COR-L47 (cell line): ENCODE measurements at places on chromosomes 4 and X.
A peak's percentile ranks its signal among the peaks of the same experiment; 100 is the strongest.

- no peak for DNase-seq
Measured at GRCh38 chr4:20362148-20362547, 110.4 kb downstream of the SLIT2 start.

DNA sequence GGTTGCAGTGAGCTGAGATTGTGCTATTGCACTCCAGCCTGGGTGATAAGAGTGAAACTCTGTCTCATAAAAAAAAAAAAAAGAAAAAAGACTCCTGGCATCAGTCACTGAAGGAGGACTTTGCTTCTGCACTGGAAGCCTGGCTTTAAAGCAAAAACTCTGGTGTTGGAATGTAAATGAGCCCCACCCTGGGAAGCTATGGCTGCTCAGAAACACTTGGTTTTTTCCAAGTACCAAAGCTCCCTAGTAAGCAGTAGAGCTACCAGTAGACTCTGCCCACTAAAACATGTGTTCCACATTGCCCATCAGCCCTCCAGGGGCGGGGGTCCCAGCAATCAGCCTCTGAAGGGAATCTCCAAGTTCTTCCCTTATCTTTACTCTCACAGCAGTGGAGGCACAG is 154.4 kb downstream of the SHROOM3 start:
- DNase-seq = no peak

DNA sequence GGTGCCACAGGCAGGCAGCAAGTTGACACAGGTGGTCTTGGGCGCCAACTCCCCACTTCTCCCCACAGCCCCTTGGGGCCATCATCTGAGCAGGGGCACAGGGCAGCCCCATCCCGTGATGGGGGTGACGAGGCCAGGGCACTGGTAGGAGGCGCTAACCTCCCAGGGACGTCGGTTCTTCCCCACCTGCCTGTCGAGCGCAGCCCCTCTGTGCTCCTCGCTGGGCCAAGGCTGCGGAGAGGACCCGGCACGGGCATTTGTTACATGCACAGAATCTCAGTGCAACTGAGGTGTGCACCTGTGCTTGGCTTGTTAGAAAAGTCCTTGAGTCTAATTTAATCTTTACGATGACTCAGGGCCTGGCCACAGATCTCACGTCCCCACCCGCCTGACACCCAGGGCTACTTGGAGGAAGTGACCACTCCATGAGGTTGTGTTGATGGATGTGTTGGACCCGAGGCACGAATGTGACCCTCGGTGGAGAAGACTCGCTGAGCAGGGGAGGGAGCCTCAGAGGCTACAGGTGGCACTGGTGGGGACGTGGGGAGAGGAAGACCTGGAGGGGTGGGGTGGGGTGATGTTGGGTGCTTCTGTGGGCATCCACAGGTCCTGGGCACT is 3.1 kb upstream of the SH3TC1 start:
- no peak for DNase-seq

DNA sequence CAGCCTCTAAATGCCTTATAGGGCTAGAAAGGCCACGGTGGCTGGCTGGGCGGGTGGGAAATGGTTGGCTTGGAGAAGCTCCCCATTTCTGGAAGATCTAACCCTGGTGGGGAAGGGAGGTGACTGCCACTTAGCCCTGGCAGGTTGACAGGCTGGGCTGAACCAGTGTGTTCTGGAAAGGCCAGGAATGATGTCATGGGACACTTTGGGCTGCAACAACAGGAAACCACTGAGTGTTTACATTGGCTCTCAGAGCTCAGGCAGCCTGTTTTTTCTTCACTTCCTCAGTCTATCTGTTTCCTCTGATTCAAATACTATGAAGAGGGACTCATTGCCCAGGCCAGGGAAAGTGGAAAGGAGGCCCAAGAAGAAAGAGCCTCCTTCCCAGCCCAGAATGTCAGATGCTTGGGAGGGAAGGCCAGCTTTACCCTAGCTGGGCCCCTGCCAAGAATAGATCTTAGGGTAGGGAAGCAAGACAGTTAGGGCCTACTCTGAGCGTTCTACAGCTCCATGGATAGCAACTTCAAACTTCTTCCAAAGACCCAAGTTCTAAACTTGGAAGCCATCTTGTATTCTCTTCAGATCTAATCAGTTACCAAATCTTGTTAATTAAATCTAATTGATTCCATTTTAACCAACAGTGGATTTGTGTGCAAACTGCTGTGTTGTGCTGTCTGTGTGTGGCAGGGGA is 65.8 kb upstream of the MSN start:
- DNase-seq = no peak

DNA sequence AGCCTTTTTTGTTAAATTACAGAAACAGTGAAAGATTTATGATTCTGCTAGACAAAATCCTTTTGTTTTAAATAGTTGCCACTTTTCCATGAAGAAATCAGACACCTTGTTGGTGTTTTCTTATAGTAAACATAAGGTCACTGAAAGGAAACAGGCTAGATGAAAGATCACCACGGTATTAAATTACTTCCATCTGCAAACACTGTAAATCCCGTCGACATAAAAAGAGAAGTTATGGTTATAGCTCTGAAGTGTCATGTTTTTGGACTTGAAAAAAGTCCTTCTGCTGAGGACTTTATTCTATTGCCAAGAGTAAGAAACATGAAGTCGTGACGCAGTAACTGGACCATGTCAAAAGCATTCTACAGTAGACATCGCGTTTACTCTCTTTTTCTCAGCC is 567.6 kb upstream of the SLIT2 start:
- no peak for DNase-seq

- DNase-seq = no peak
Measured at GRCh38 chrX:131728295-131729145, 184.6 kb downstream of the OR13H1 start.

DNA sequence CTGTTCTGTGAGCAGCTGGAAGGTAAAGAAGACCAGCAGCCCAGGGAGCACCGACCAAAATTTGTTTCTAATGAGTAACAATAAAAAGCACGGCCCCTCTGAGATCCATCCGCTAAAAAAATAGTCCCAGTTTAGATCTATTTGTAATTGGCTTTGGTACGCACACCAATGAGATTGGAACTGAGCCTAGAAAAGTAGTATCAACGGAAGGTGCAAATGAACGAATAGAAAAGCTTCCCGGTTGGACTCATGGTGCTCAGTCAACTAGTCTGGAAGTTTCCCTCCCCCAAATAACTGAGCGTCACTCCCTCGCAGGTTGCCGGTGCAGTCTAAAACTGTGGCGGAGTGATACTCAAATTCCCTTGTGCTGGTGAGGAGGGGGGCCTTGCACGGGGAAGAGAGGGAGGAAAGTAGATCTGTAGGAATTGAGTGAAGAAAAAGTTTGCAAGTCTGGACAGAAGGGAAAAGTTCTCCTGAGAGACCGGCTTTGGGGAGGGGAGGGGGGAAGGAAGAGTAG is at the start of gene COL4A5:
Gene COL4A5, plus strand, starts transcription at position 413 of the 517 bp plus-strand sequence. CDS start 288 bp downstream, outside the sequence.
- DNase-seq = peak; percentile 81

GRCh38 chr4:28482580-28483270 is 1622.1 kb downstream of the STIM2 start:
- no peak for DNase-seq

DNA sequence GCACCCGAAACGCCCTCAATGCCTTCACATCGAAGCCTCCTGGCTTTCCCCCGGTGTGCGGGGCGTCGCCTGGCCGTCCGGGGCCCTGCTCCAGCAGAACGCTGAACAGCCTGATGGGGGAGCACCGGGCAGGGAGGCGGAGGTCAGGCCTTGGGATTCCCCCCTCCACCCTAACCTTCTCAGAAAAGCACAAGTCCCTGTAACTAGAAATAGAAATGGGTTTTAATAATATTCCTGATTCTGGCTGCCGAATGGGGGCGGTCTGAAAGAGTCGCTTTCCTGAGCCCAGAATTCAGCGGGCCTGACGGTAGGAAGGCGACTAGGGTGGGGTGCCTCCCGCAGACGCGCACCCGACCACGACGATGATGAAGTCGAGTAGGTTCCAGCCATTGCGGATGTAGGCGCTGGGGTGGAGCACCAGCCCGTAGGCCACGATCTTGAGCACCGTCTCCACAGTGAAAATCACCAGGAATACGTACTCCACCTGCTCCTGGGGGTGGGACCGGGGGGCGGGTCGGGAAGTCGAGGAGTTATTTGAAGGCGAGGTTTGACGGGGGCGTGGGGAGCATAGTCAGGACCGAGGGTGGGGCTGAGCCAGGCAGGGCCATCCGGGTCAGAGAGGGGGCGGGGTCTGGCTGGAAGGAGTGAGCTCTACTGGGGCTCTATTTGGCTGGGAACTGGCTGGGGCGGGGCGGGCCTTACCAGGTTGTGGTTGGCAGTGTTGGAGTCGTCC is 2.5 kb downstream of the CACNA1F start:
- DNase-seq = no peak

DNA sequence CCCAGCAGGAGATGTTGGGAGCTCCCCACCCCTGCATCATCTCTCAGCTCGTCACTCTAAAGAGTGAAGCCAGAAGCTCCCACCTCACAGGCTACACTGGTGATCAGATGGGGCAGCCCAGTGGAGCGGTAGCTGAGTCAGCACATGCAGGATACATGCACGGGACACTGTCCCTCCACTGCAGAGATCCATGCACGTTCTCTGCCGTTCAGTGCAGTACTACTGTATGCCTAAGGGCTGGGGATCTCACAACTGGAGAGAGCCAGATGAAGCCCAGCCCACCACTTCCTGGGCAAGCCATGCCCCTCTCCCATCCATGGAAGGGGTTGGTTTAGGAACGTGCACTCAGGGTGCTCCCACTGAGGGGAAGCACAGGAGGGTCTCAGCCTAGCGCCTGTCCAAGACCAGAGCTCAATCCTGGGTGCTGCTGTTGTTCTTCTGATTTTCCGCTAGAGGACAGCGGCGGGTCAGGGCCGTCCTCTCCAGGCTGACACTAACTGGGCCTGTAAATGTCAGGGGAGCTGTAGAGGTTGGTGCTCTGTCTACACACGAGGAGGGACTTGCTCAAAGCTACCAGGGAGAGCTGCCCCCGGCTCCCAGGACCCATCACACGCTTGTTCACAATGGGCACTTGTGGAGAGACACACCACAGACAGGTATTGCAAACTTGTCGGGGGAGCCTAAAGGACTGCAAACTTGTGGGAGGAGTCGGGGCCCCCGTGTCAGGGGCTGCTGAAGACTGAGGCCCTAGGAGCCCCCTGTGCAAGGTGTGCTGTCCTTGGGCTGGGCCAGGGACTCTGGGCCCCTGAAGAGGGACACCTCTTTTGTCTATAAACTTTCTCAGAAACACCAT is 18.2 kb upstream of the ABLIM2 start:
- peak; percentile 43 for DNase-seq

DNA sequence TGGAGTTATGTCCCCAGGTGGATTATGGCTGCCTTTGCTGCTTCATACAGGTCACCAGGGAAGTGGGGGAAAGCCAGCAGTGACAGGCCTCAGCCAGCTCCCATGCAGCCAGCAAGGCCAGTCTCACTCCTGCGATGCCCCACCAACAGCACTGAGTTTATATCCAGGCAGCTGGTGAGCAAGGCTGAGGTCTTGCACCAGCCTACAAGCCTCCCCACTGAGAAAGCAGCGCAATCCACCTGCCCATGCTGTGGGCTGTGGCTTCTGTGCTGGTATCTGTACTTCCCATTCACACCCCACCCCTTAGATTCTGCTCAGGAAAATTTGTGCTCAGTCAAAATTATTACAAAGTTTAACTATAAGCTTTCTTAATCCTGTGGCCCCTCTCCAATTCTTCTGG is 153.5 kb downstream of the HHIP start:
- DNase-seq = no peak

GRCh38 chr4:152585023-152585441 is 49.1 kb upstream of the FBXW7 start:
- no peak for DNase-seq

DNA sequence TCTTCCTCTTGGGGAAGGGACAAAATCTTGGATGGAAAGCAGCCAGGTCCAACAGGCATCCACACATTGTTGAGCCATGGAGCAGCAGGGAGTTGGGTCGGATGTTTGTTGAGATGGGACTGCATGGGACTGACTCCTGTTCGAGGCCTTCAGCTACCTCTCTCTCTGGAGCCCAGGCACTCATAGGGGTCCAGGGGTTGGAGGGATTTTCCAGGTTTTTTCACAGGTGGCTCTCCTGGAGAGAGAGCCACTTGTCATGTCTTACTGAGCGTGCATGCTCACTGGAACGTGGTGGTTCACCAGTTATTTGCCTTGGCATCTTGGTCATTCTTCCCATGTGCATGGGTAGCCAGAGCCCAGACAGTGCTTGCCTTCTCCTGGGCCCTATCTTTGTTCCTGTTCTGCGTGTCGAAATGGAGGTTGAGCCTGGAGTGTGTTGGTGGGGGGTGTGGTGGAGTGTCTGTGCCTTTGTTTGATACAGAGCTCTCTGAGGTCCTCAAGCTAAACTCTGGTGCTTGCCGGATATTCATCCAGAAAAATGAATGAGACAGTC is 60.6 kb downstream of the NBDY start:
- no peak for DNase-seq

- no peak for DNase-seq
Measured at GRCh38 chr4:1226144-1226481, 22.8 kb downstream of the CTBP1 start.

DNA sequence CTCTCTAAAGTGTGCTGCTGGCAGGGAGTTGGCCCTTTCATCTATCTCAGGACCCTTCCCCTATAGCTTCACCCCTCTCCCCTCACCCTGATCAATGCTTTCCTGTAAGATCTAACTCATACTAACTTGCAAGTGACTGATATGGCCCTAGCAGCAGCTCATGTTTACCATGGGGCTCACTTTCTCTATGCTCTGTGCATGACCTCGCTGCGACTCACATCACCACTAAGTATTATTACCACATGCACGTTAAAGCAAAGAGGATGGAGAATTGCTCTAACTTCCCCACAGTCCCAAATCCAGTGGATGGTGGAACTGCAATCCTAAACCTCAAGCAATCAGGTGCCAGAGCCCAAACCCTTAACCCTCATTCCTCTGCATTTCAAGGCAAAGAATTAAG is 626.6 kb downstream of the MID1IP1 start:
- DNase-seq = no peak

DNA sequence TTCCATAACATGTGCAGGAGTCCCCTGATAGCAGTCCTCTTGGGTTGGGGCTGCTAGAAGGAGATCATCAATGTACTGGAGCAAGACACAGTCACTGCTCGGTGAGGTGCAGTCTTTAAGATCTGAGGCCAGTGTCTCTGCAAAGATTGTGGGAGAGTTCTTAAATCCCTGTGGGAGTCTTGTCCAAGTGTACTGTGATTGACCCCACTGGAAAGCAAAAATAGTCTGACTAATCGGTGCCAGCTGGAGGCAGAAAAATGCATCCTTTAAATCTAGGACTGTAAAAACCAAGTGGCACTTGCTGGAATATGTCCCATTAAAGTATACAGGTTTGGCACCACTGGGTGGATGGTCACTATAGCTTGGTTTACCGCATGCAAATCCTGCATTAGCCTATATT is 31.1 kb downstream of the SULT1E1 start:
- DNase-seq = no peak

DNA sequence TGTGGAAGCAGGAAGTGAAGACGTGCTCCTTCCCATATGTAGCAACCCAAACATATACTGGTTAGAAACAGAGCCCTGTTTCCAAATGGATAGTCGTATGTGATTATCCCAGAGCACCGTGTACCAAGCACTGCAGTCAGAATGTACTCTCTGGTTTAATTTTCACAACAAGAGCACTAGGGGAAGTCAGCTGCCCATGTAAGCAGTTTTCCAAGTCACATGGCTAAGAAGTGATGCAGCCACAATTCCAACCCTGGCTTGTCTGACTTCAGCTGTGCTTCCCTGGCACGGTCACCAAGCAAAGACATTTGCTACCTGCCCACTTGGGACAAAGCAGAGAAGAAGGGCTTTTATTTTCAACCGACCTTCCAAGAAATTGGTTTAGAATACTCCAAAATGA is 28.2 kb upstream of the CEP135 start:
- DNase-seq = no peak

- DNase-seq = peak; percentile 61
Measured at GRCh38 chr4:128354205-128354821, 66.7 kb upstream of the PGRMC2 start.

GRCh38 chr4:77358315-77358928 is 201.4 kb downstream of the CCNG2 start:
- DNase-seq = peak; percentile 14
